ENCODE measurements at places on chromosomes 1 and 21.

- DNase-seq, result no peak
These were observed 37.6 kb downstream of the NRDC start for GRCh38 chr1:51840743-51841461.

GRCh38 chr1:183569141-183569540 is 21.1 kb downstream of the NCF2 start:
- no peak for DNase-seq

- no peak for DNase-seq
These were observed 39.4 kb downstream of the PLXNA2 start for GRCh38 chr1:208204779-208205178.

DNA sequence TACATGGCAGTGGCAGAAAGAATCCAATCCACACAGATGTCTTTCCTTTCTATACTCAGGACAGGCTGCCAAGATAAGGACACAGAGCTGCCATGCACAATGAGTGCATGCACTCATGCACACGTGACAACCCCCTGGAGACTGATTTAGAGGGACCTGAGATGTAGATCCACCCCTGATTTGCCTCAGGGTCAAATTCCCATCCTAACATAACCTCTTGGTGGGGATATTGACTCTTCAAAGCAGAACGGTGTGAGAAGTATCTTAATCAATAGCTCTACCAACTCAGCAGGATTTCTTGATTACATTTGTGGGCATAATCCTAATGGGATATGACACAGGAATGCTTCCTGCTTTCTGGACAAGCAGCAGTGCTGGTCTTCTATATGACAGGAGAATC is 125.2 kb upstream of the DSCAM start:
- no peak for DNase-seq

- DNase-seq, result no peak
These were observed 75.0 kb upstream of the MACF1 start for GRCh38 chr1:39129514-39129913.

DNA sequence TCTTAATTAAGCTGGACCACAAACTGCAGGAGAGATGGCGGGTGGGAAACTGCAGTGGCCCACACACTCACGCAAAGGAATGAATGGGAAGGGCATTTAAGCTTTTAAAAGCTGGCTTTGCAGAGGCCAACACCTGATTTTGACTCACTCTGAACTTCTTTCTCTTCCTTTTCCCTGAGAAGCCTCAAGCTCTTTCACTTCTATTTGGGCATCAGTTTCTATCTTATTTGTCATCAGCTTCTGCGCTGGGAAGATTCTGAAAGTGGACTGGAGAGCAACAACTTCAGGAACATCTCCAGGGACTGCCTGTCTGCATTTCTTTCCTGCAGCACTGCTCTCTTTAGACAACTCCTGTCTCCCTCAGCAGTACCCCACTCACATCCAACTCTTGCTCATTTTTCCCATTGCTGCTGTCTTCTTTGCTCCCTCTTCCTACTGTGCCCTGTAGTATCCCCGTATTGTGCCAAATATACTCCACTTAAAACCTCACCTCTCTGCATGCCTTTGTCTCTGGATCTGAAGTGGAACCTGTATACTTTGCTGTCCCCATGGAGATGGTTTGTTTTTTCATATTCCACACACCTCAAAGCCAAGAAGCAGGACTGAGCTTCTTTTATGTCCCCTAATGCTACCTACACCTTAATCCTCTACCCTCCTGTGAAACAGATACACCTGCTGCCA is 143.3 kb upstream of the JUN start:
- DNase-seq, result no peak

- DNase-seq, result no peak
These were observed 43.5 kb downstream of the PRKAA2 start for GRCh38 chr1:56688522-56689026.

Measured in NCI-H1105 (cell line).